ENCODE measurements at places on chromosomes 16 and 17.

- DNase-seq, result no peak
These were observed 14.9 kb downstream of the CNTNAP1 start for GRCh38 chr17:42697108-42697811.

DNA sequence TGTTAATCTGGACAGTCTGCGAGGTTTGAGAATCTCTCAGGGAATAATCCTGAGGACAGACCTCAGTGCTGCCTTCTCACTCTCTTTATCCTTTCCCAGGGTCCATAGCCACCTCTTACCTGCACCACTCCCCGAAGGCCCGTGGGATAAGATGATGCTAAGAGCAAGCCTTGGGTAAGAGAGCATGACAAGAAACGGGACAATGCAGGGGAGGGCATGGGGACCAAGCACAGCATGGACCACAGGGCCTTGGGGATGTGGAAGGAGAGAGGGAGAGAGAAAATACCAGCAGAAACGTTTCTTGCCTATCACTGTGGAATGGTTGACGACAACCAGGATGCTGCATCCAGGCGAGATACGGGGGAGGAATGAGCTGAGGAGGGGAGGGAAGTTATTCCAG is 8.3 kb upstream of the SDR42E1 start:
- no peak for DNase-seq

GRCh38 chr16:23141959-23142740 is 7.1 kb downstream of the USP31 start:
- no peak for DNase-seq

- DNase-seq, result no peak
These were observed 112.9 kb downstream of the DNAH3 start for GRCh38 chr16:21037736-21038135.

GRCh38 chr16:60041671-60042070 is 1307.6 kb upstream of the GOT2 start:
- DNase-seq, result no peak

- peak; percentile 67 for DNase-seq
These were observed 981 bp upstream of the UNC13D start for GRCh38 chr17:75845058-75845711.

- DNase-seq, result no peak
These were observed 21.8 kb downstream of the CDH8 start for GRCh38 chr16:62014319-62014923.

DNA sequence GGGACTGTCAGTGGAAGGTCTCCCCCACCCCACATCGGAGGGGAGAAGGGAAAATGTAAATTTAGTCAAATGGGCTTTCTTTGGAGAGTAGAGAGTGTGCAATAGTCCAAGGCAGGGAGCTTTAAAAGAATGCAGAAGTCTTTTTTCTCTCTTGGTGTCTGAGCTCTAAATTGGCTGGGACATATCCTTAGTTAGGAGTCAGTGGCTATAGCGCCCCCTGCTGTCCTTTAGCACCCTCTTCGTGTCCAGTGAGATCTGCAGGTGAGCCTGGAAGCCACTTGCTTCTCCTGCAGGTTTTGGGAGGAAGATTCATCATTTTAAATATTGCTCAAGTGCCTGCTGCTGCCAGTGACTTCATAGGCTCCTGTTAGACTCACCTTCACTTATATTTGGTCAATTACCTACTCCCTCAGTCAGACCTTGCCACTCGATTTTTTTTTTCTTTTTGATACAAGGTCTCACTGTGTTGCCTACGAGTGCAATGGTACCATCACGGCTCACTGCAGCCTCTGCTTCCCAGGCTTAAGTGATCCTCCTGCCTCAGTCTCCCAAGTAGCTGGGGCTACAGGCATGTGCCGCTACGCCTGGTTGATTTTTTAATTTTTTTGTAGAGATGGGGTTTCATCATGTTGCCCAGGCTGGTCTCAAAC is 174.8 kb downstream of the PRKCB start:
- DNase-seq, result peak; percentile 73

DNA sequence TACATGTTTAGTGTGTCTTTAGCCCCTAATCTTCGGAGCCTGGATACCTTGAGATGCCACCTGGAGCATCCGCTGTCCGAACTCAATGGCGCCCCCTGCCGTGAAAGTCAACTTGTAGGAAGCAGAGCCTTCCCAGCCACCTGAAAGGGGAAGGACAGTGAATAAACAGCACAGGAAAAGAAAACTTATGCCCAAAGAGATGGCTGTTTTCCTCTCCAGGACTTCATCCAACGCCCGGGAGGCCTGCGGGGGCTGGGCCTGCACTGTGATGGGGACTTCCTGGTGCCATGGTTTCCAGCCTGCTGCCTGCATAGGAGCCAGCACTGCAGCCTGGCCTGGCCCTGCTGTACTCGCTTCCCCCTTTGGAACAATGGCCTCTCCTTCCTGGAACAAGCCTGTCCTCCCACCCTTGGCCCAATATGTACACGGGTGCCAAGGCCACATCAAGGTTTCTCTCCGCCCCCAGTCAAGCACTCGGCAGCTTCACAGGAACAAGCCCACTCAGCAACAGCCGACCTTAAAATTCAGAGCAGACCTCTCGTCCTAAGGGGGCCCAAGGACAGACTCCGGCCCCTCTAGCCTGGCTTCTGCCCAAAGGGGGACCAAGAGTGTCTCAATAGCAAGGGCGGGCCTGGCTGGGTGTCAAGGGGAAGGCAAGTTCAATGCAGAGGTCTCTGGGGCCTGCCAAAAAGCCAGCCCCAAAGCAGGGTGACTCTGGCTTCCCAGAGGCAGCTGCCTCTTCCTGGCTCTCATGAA is 4.5 kb upstream of the UNC13D start:
- DNase-seq, result peak; percentile 89

DNA sequence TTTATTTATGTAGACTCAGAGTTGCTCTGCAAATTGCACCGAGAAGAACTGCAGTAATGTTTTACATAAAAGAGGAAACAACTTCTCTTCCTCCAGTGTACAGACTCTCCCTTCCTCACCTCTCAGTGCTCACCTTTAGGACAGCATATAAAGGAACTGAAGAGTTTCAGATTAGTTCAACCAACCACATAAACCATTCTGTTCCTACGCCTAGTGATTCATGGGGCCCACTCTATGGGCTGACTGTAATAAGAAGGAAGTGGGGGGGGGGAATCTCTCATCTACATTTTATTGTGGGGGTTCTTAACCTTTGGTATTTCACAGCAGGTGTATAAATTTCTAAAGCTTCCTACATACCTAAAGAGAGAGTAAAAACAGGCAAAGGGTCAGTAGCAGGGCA is 18.3 kb downstream of the ZSWIM7 start:
- DNase-seq, result no peak

- DNase-seq, result no peak
These were observed 47.1 kb downstream of the SPACA3 start for GRCh38 chr17:33038740-33039139.

- DNase-seq, result peak; percentile 38
These were observed 664 bp upstream of the NKD1 start for GRCh38 chr16:50547340-50548124.

DNA sequence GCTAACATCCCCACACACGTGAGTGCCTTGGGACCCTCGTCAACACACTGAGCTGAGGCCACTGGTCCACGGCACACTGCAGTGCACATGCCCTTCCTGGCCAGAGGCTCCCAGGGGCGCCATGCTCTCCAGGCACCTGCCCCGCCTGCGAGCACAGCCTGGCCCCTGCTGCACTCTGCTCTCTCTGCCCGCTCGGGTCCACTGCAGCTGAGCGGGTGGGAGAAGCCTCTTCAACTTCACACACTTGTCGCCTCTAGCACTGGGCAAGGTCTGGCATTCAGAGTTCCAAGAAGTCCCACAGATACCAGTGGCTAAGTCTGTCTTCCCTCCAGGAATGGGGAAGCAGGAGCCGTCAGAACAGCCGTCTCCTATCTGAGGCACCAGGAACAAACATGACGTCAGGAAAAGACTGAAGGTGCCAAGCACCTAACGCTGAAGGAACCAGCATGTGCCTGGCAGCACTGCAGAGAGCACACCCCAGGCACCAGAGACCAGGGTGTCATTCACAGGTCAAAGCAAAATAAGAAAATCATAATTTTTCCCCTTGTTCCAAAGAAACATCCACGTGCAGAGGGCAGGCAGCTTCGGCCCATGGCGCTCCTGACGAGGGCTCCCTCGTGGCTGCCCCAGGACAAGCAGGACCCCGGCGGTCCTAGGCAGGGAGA is 82.9 kb downstream of the ZNF778 start:
- DNase-seq, result no peak

GRCh38 chr17:67044940-67045339 is 586 bp downstream of the CACNG1 start:
- DNase-seq, result no peak

DNA sequence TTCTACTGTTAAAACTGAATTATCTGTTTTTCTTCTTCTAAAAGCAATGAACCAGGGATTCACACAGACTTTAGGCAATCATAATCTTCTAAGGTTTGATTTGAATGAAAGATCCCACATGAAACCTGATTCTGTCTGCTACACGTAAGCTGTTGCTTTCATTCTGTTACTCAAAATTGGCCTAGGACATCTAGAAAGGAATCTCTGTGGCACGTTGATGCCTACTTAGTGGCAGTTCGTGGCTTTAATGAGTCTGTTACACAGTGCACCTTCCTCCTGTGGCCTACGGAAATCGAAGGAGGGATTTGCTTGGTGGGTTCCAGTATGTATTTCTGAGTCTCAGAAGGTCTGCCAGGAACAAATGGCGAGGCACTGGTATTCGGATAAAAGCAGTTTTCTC is 489.4 kb upstream of the HSBP1 start:
- no peak for DNase-seq

- DNase-seq, result peak; percentile 38
These were observed 661 bp downstream of the TEX2 start for GRCh38 chr17:64262198-64262999.

- no peak for DNase-seq
These were observed 6.0 kb downstream of the TBC1D24 start for GRCh38 chr16:2480948-2481347.

GRCh38 chr17:43873091-43873490 is 26.1 kb downstream of the CD300LG start:
- no peak for DNase-seq

DNA sequence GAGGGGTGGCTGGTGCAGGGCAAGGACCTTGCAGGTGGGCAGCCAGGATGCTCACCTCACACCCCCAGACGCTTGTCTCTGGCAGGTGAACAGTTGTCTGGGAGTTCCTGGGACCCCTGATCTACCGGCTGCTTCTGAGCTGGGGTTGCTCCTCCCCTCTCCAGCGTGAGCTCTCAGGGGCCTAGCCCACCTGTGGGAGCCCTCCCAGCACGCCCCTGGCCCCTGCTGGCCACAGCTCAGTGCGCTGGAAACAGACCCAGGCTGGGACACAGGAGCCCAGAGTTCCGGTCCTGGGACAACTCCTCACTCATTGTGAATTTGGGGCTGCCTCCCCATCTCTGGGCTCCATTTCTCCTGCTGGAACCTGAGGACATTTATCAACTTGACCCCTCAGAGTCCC is 30.3 kb downstream of the ARHGAP23 start:
- no peak for DNase-seq

DNA sequence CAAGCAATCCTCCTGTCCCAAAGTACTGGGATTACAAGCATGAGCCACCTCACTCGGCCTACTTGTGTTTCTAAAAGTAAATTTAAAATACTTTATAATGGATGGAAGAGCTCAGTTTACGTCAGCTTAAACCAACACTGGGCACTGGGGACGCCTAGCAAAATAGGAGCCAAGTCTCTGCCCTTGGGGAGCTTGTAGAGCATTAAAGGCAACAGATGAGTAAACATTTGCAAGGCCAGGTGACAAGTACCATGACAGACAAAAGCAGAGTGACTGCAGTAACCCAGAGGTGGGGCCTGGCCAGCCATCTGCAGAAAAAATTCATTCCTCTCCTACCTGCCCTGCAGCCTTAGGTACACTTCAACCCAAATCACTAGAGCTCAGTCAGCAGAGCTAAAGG is 12.1 kb upstream of the NLK start:
- DNase-seq, result no peak

GRCh38 chr17:3754458-3755334 is 31.0 kb downstream of the HASPIN start:
- peak; percentile 50 for DNase-seq

DNA sequence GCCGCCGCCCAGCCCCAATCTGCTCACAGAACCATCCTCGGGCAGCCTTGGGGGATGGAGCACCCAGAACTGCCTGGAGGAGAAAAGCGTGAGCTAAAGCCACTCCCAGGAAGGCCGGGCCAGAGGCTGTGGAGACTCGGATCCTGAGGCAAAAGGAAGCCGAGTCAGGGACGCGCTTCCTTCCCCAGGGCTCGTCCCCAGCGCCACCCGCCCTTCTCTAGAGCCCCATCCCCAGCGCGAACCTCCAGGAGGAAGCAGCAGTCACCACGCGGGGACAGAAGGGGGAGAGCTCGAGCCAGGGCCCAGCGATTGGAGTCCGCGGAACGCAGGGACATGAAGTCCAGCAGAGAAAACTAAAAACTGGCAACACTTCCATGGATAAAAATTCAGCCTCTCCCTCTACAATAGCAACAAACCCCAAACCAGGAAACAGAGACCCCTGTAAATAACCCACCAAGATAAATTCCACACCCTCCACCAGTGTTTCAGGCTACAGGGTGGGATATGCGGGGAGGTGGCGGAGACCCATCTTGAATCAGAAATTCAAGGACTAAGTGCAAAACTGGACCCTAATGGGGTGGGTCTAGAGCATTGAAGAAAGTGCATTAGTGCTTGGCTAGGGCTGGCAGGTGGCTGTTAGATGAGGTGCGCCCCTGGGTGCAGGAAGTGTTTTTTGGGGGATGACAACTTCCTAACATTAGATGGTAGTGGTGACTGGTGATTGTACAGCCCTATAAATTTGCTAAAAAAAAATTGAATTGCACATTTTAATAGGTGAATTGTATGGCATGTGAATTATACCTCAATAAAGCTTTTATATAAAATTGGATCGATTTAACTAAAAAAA is 116.1 kb upstream of the METRNL start:
- no peak for DNase-seq

GRCh38 chr17:7356072-7356549 is 1.2 kb downstream of the TMEM95 start:
- peak; percentile 82 for DNase-seq

GRCh38 chr17:55340176-55340575 is 75.4 kb downstream of the HLF start:
- DNase-seq, result no peak

GRCh38 chr17:27551701-27552248 is 79.2 kb upstream of the LGALS9 start:
- no peak for DNase-seq

DNA sequence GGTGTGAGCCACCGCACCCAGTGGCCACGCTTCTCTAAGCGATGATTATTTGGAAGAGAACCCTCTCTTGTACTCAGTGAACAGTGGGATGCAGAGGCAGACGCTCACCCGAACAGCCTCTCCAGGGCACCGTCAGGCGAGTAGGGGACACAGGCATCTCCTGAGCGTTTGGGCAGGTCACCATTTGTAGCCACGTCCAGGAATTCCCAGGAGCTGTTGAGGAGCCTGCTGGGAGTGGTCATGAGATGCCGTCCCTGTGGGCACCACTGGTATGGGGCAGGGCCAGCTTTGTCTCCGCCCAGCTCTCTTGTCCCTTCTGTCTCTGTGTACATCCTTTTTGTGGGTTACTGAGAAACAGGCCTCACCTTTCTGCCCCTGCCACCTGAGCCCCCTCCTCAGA is 81.3 kb upstream of the ZNF469 start:
- no peak for DNase-seq

DNA sequence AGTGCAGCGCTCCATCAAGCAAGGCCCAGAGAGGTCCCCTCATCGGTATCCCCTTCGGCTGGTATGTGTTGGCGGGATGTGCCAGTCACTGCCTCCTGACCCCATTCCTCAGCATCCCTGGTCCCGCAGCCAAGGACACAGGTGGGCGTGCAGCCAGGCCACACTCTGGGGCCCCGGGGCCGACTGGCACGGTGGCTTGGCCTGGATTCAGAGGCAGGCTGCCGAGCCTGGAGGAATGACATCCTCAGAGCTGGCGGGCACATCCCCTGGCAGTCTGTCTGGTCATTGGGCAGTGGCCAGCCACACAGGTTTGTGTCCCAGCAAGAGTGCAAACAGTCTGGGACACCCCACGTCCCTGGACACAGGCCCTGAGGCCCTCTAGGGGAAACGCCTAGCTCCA is 111.1 kb downstream of the SDK2 start:
- DNase-seq, result no peak

All from stimulated activated CD4-positive, alpha-beta T cell treated with anti-CD3 and anti-CD28 coated beads, Interleukin-4, amount 100 ng/mL, for 48 hours (primary cell).